Thymus (tissue), 14 donors: ENCODE measurements at places on chromosomes 3 and 15.

DNA sequence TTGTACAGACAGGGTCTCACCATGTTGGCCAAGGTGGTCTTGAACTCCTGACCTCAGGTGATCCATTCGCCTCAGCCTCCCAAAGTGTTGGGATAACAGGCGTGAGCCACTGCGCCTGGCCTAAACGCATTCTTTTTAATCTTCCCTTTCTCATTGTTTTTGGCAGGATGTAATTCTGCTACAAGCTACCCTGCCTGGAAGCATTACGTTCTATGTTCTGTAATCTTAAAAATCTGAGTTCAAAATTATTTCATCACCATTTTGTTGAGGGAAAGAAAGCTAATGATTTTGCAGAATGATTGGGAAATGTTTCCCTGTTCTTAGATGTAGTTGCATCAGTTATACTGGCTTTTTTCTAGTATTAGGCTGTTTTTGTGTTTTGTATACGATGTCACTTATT is 71.5 kb downstream of the RGMA start:
- no peak overlapping the region for H3K27ac ChIP-seq
- no peaks in the 10 kb centered on the region for H3K27me3 ChIP-seq
- H3K36me3 ChIP-seq = peaks cover 73% of the 10 kb centered on the region

- no peak for DNase-seq
- no peak overlapping the region for H3K27ac ChIP-seq
- H3K4me1 ChIP-seq = no peaks in the 10 kb centered on the region
- H3K36me3 ChIP-seq = no peaks in the 10 kb centered on the region
Measured at GRCh38 chr3:22996920-22997571, 206.1 kb upstream of the UBE2E2 start.

GRCh38 chr3:10419637-10420232 is 85.7 kb downstream of the ATP2B2 start:
- H3K4me3 ChIP-seq = no peak overlapping the region
- no peak for DNase-seq
- peaks cover 8% of the 10 kb centered on the region for H3K4me1 ChIP-seq
- H3K27ac ChIP-seq = no peak overlapping the region
- no peaks in the 10 kb centered on the region for H3K36me3 ChIP-seq

- no peaks in the 10 kb centered on the region for H3K4me1 ChIP-seq
- no peak for DNase-seq
- no peak overlapping the region for H3K4me3 ChIP-seq
Measured at GRCh38 chr3:171944118-171945016, 95.0 kb upstream of the FNDC3B start.

DNA sequence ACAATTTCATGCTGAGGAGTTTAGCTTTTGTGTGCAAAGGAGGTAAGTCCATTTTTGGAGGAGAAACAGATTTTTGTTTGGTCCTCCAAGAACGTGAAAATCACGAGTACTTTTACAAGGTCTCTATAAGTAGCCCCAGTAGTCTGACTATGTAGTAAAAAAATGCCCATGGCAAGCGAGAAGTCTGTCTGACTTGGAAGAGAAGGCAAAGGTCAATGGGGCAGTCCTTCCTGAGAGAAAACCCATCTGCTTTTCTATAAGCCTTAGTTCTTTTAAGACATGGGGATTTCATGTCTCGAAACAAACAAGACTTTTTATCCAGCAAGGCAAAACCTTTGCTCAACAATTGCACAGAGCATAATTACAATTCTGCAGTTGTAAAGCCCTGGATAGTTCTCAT is 183.2 kb downstream of the GAP43 start:
- no peak overlapping the region for H3K27ac ChIP-seq
- no peaks in the 10 kb centered on the region for H3K27me3 ChIP-seq
- H3K4me1 ChIP-seq = no peaks in the 10 kb centered on the region
- no peak for DNase-seq
- H3K4me3 ChIP-seq = no peak overlapping the region
- H3K36me3 ChIP-seq = no peaks in the 10 kb centered on the region

DNA sequence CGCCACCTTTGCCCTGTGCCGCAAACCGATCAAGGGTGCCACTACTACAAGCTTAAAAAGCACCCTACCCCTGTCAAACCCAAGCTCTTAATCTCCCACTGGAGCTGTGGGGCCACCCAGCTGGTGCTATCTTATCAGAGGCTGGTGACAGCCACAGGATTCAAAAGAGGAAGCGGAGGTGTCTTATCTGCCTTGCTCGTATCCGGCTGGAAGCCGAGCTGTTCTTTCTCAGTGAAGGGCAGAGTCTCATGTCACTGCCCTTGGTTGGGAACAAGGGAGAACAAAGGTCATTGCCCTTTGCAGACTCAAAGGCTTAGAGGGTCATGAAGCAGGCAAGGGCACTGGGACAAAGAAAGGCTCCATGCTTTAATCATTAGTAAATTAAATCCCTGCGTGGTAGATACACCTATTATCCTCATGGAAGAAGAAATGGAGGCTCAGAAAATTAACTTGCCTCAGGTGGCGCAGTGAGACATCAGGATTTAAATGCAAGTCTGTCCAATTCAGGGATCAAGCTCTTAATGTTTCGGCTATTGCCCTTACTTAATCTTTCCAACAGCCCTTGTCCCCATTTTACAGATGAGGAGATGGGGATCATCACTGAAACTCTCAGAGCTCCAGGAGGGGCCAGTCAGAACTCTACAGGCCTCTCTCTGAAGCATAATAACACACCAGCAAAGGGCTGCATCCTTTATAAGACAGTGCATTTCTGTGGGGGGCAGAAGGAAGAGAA is 360.0 kb upstream of the PROK2 start:
- no peak overlapping the region for H3K4me3 ChIP-seq
- H3K27ac ChIP-seq = no peak overlapping the region
- no peaks in the 10 kb centered on the region for H3K36me3 ChIP-seq
- peak; percentile 80 for DNase-seq
- peaks cover 5% of the 10 kb centered on the region for H3K4me1 ChIP-seq

DNA sequence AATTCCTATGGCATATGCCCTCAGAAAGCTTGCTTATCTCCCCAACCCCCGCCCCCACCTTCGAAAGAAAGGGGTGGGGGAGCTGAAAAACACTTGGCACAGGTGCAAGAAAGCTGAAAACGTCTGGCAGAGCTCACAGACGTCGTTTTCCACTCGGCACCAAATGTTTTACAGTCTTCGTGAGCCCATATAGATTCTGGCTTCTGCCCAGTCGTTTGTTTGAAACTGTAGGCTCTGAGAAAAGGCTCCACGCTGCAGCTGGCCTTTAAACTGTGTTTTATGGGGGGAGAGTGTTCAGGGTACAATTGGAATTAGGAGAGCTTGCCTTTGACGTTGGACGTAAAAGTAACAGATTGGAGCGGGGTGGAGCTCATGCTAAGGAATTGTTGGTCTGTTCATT is 130.3 kb downstream of the MDFIC2 start:
- H3K27ac ChIP-seq = no peak overlapping the region
- no peak for DNase-seq
- H3K36me3 ChIP-seq = no peaks in the 10 kb centered on the region
- H3K27me3 ChIP-seq = no peaks in the 10 kb centered on the region
- no peaks in the 10 kb centered on the region for H3K4me1 ChIP-seq

DNA sequence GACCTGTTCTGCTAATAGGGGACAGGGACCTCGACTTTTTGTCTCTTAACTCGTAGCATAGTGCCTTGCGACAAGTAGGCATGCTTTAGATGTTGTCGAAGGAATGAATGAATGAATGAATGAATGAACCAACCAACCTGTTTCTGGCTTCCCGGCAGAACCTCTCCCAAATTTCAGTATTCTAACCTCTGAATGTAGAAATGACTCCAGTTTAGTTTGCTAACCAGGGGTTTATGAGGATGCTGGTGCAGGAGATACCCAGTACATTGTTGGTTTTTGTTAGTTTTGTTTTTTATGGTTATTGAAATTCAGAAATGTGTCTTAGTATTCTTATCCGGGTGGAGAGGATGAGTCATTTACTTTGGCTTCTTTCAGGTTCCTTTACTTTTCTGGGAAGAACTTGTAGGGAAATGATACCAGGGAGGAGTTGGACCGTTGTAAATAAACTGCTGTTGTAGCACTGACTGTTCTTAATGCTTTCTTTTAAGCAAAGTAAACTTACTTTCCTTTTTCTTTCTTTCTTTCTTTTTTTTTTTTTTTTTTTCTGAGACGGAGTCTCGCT is 29.6 kb upstream of the EHHADH start:
- H3K27me3 ChIP-seq = no peaks in the 10 kb centered on the region
- H3K36me3 ChIP-seq = no peaks in the 10 kb centered on the region
- no peak for DNase-seq
- H3K4me1 ChIP-seq = peaks cover 12% of the 10 kb centered on the region

- H3K27me3 ChIP-seq = no peaks in the 10 kb centered on the region
- no peaks in the 10 kb centered on the region for H3K4me1 ChIP-seq
- H3K4me3 ChIP-seq = no peak overlapping the region
- DNase-seq = no peak
- no peaks in the 10 kb centered on the region for H3K36me3 ChIP-seq
Measured at GRCh38 chr3:123481071-123481470, 32.2 kb upstream of the ADCY5 start.

DNA sequence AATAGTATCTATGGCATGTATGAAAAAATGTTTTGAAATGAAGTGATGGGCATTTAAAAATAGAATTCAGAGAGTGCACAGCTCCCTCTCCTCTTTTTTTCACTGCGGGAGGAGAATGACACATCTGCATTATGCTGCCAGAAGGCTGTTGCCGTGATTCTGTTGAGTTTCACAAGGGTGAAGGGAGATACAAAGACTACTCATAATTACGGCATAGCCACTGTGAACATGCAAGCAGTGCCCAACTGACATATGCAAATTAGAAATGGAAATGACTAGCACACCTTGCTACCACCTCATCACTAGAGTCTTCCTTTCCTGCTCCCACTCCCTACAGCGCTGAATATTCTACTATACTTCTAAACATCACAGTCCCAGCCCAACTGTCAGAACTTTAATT is 20.1 kb downstream of the IFT57 start:
- H3K4me3 ChIP-seq = no peak overlapping the region
- no peak for DNase-seq
- no peak overlapping the region for H3K27ac ChIP-seq
- H3K27me3 ChIP-seq = no peaks in the 10 kb centered on the region
- no peaks in the 10 kb centered on the region for H3K36me3 ChIP-seq

DNA sequence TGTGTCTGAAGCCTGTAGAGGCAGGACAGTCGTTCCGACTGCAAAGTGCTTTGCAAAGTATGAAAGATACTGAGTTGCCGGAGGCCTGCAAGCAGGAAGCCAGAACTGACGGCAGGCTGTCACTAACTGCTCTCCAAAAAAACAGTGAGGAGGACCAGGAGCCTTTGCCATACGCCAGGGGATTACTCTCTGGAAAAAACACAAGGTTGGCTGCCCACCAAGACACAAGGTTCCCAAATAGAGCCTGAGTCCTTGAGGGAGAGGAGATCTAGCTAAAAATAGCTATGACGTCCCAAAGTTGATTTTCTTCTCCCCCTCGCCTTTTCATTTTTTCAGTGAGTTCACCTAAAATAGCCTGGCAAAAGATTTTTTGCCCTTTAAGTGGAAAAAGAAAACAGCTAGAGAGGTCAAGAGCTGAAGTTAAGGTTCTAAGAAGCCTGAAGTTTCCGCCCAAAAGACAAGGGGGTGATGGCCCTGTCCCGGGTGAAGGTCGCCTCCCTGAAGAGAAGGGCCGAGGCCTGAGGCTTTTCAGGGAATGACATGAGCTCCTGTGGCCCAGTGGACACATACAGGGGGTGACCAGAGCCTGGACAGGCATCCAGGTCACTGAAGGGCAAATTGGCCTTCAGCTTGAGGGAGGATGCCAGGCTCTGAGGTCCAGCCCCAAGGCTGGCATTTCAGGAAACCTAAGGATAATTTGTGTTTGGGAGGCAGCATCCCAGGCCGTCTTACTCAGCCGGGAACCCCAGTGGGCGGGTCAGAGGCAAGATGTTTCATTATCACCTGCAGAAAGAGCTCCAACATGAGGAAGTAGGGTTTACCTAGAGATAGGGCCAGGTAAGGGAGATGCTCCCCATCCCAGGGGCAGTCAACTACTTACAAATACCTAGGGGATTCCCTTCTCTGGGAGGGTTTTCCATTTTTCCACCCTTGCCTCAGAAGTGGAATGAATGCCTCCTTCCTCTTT is 44.9 kb upstream of the DGKG start:
- H3K27ac ChIP-seq = no peak overlapping the region
- no peak overlapping the region for H3K4me3 ChIP-seq
- no peaks in the 10 kb centered on the region for H3K4me1 ChIP-seq
- H3K27me3 ChIP-seq = no peaks in the 10 kb centered on the region
- no peaks in the 10 kb centered on the region for H3K36me3 ChIP-seq

DNA sequence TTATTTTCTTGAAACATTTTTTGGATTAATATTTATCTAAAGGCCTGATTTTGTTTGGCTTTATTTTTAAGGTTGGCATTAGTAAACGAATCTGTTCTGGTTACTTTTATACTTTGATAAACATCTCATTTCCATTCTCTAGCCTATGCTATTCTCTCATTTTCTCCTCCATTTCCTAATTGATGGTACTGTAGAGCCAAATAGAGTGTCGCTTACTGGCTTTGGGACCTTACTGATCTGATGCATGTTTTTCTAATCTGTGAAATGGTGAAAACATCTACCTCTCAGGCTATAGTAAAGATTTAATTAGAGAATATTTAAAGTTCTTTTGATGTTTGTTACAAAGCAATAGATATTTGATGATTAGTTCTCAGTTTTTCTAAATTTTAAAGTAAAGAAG is 1.6 kb downstream of the LNP1 start:
- H3K4me3 ChIP-seq = no peak overlapping the region
- no peak overlapping the region for H3K27ac ChIP-seq

DNA sequence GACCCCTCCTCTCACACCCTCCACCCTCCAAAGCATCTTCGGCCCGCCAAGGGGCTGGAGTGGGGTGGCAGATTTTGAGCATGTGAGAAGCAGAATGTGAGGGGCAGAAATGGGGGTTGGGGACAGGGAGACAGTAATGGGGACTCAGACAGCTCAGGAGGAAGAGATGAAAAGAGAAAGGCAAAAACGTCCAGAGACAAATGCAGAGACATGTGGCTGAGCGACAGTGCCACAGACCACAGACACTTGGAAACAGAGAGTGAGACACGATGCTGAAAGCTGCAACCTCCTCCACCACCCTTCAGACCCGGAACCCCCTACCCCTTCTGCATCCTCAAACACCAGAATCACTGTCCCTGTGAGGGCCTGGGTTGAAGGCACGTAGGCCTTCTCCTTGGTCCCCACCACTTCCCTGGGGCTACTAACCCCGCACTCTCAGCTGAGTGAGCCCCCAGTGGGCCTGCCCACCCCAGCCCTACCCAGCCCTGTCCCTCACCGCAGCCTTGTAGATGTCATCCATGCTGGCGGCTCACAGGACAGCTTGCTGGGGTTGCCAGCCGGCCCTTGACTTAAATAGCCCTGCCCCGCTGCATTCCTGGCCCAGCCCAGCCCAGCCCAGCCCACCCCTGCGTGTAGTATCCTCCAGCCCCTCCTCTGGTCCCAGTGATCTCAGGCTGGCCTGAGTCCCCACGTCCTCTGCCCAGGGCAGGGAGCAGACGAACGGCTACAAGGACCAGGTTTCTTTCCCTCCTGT is at the start of gene TNNC1:
TNNC1 (minus strand) TSS at position 546 of the 754 bp plus-strand sequence; CDS start at position 520, 26 bp downstream.
- H3K36me3 ChIP-seq = peaks cover 11% of the 10 kb centered on the region
- H3K27ac ChIP-seq = no peak within 1 kb of the TSS
- H3K27me3 ChIP-seq = no peaks in the 10 kb centered on the region

GRCh38 chr3:45895686-45896468 is 9.5 kb downstream of the CCR9 start:
- no peak overlapping the region for H3K4me3 ChIP-seq
- H3K36me3 ChIP-seq = peaks cover 88% of the 10 kb centered on the region
- peak overlapping the region; percentile 27 for H3K27ac ChIP-seq
- H3K4me1 ChIP-seq = peaks cover 53% of the 10 kb centered on the region
- H3K27me3 ChIP-seq = no peaks in the 10 kb centered on the region
